ENCODE measurements at places on chromosomes 7 and 10.
A peak's percentile ranks its signal among the peaks of the same experiment; 100 is the strongest.

- no peak for DNase-seq
Measured at GRCh38 chr10:77828377-77828776, 98.2 kb downstream of the DLG5 start.

- DNase-seq: no peak
Measured at GRCh38 chr7:98913612-98914011, 35.3 kb downstream of the TRRAP start.

DNA sequence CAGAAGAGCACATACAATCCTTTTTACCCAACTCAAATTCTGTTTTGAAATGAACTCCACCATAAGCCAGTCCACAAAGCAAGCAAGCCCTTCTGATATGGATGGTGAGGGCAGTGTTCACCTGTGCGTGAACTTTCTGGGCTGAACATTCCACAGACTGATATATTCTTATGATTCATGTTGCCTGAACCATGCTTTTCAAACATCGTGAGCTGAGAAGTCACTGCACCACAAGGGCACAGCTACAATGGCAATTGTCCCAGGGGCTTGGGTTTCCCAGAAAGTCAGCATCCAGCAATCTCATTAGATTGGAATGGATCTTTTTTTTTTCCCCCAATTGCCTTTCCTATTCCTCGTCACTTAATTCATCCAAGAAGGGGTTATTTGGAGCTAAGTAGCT is 86.9 kb upstream of the ZNF438 start:
- no peak for DNase-seq

GRCh38 chr10:101060951-101061623 is 702 bp upstream of the KAZALD1 start:
- DNase-seq: peak; percentile 89

DNA sequence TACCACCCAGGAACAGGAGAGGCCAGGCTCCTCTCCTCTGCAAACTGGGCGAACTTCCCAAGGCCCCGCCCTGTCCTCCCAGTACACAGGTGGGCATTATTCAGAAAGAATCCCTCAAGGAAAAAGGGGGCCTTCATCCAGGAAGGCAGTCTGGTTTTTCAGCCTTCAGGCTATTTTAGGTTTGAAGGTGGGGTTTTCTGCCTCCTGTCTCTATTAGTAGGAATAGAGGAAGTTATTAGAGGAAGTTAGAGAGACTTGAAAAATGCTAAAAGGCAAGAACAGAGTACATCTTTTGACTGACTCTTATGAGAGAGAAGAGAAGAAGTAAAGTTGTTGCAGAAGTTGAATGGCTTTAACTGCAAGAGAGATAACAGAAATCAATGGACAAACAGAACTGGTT is 250.9 kb upstream of the SORCS1 start:
- no peak for DNase-seq

- peak; percentile 25 for DNase-seq
Measured at GRCh38 chr7:5491251-5492019, 67.8 kb upstream of the TNRC18 start.

DNA sequence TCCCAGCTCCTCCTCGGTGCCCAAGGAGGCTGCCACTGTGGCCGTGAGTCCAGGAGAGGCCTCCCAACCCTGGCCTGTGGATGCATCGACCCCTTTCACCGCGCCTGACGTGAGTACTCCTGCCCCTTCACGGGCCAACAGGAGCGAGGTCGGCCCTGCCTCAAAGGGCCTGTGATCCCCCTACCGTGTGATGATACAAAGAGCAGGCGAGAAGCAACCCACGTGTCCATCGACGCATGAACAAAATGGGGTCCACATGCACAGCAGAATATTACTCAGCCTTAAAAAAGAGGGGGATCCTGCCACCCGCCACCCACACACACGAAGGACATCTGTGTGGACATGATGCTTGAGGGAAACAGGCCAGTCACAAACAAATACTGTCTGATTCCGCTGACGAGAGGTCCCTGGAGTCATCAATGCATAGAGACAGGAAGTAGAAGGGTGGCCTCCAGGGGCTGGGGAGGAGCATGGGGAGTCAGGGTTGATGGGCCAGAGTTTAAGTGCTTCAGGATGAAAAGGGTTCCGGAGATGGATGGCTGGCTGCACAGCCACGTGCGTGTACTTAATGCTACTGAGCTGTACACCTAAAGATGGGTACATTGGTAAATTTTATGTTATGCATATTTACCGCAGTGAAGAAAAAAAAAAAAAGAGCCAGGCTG is 151.9 kb downstream of the PRKAG2 start:
- DNase-seq: no peak

DNA sequence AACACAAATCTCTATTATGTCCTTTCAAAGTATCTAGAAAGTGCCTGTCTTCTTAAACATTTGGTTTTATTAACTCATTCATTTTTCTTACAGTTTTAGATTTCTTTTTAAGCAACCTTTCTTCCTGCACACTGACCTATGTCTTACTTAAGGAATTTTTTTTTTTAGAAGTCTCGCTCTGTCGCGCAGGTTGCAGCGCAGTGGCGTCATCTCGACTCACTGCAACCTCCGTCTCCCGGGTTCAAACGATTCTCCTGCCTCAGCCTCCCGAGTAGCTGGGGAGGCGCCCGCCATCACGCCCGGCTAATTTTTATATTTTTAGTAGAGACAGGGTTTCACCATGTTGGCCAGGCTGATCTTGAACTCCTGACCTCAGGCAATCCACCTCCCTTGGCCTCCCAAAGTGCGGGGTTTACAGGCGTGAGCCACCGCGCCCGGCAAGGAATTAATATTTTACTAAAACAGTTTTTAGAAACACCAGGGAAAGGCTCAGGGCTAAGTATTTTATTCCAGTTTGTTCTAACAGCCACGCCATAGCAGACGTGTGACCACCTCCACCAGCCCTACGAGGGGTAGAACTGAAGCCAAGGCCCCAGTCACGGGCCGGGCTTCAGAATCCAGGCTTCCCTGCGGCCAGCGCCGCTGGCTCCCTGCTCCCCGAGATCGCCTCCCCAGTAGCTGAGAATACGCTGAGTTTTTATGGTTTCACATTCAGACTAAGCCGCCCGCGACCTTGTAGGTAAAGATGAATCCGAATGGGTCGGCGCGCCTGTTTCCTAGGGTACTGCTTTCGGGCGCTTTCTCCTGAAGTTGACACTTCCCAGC is 941 bp upstream of the LUC7L2 start:
- DNase-seq: no peak

DNA sequence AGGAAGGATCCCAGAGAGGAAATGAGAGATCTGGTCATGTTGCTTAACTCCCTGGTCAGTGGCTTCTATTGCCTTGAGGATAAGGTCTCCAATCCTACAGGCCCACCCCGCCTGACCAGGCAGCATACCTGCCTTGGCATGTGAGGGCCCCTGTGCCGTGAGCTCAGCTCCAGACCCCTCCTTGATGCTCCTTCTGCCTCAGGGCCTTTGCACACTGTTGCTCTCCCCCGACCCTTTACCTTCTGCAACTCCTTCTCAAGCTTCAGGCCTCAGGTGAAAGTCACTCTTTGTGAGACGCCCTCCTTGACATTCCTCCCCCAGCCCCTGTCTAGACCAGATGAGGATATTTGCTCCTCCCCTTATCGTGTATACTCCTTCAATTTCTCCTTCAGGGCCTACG is 62.8 kb downstream of the FAM241B start:
- no peak for DNase-seq

- no peak for DNase-seq
Measured at GRCh38 chr10:80260295-80261243, 28.9 kb downstream of the MAT1A start.

- DNase-seq: peak; percentile 91
Measured at GRCh38 chr7:131071786-131072504, 255.7 kb upstream of the MKLN1 start.

DNA sequence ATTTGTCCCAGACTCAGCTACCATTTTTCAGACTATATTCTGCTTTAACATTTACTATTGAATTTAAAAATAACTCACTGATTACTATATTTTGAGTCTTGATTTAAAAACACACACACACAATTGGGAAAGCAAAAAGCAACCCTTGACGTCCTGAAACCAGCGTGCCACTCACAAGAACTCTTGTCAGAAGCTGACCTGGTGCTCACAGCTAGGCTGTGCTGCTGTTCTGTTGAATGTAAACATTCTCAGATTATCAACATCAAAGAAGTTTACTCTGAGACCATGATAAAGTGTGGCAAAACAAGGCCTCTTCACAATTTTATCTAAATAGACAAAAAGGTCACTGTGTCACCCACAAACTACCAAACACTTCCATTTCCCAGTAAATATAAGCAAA is 62.6 kb upstream of the CACNA2D1 start:
- no peak for DNase-seq

DNA sequence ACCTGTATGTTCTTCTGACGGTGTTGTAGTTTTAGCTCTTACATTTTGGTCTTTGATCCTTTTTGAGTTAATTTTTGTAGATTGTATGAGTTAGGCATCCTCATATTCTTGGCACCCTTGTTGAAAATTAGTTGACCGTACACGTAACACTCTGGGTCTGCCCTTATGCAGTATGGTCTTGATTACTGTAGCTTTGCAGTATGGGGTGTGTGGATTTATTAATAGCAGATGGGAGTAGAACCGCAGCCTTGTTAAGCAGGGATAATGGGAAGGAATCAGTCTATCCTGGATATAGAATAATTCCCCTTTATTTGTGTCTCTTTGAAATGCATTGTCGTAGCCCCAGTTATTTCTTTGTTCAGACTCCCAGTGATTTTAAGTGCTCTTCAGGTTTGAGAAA is 95.5 kb downstream of the UBE3C start:
- DNase-seq: no peak

- DNase-seq: peak; percentile 89
Measured at GRCh38 chr7:138233189-138233588, 156.9 kb downstream of the AKR1D1 start.

- no peak for DNase-seq
Measured at GRCh38 chr10:47035171-47035818, 124.1 kb downstream of the PTPN20 start.

GRCh38 chr10:93261961-93262610 is 188.4 kb downstream of the CYP26A1 start:
- DNase-seq: no peak

DNA sequence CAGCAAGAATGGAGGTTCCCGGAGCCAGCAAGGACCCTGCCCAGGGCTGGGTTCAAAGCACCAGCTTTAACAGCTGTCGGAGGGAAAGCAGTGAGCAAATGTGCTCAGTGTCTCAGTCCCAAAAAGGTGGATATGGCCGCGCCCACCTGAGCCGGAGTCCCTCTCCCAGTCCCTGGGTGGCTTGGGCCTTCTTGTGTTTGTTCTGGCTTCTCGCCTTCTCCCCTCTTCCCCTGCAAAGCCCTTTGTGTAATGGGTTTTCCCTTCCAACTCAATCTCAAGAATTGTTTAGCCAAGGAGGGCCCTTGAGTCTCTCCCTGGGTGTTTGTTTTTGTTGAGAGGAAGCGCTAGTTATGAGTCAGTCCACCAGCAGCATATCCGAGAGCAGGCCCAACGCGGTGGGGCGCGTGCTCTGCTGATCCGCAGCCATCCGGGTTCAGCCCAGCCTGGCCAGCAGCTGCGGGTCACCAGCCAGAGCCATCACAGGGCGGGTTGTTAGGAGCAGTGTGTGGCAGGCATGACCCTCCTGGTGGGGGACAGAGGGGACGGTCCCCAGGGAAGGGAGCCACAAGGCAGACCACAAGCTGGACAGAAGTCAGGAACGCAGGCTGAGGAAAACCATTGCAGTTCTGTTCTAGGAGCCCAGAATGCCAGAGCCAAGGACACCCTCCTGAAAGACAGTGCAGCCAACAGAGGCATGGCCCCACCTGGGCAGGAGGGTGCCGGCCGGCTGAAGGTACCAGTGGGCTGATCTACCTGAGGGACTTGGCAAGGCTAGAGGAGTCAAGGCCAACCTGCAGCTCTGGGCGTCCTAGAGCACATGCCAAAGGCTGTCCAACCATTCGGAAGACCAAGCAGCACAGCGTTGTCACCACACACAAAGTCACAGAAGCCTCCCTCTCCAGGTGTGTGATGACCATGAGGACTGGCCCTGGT is 21.3 kb downstream of the CALML3 start:
- peak; percentile 77 for DNase-seq

- DNase-seq: peak; percentile 37
Measured at GRCh38 chr10:60441515-60441914, 51.8 kb upstream of the ANK3 start.

GRCh38 chr7:158135931-158136330 is 451.7 kb downstream of the PTPRN2 start:
- no peak for DNase-seq

- no peak for DNase-seq
Measured at GRCh38 chr7:4791738-4792536, 16.5 kb downstream of the AP5Z1 start.

- no peak for DNase-seq
Measured at GRCh38 chr10:92929896-92930295, 81.6 kb downstream of the EXOC6 start.

DNA sequence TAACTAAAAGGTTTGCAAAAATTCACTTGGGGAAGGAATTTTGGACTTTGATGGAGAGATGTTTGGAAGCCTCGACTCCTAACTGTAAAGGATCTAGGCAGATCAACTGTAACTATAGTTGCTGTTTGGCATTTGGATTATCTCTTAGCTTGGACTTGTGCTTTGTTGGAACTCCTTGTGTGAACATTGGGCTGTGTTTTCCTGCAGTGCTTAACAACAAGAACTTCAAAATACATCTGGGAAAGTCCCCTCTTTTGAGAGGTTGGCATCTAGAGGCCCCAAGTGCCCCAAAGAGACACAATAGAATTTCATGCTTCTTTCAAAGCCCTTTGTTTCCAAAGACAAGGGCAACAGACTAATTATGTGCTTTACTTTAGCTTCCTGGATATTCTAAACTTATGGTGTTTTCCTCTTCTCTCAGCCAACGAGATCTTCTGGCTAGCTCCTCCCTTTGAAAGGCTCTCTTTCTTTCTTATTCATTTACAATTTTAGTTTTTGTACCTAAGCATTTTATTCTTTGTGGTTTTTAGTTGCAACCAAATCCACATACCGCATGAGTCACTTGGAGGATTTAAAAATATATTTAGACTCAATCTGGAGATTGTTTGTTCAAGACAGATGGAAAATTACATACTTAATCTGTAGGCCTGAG is 11.6 kb downstream of the ABCA13 start:
- peak; percentile 85 for DNase-seq

- no peak for DNase-seq
Measured at GRCh38 chr10:1200866-1201807, 145.0 kb downstream of the WDR37 start.

- no peak for DNase-seq
Measured at GRCh38 chr7:133975130-133975529, 152.0 kb upstream of the LRGUK start.

GRCh38 chr10:114683162-114683561 is 25.1 kb upstream of the ABLIM1 start:
- DNase-seq: no peak

GRCh38 chr7:18778594-18778993 is 283.0 kb downstream of the HDAC9 start:
- no peak for DNase-seq

DNA sequence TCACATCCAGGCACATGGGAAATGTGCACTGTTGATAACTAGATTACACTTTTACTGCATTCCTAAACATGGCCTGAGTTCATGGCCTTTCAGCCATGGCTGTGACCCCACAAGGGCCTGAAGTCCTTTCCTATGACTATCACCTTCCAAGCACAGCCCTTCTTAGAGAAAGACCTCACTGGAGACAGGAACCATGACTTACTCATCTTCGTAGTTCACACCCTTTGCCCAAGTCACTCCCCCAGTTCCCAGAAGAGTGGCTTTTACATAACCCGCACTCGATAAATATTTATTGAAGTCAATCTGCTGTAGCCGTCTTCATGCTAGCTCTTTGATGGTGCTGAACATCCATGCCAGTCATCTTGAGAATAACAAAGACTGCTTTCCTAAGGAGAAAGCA is 632.5 kb upstream of the NRP1 start:
- no peak for DNase-seq

GRCh38 chr7:29539471-29539870 is 24.2 kb upstream of the PRR15 start:
- DNase-seq: no peak

All from H4 (cell line).